ENCODE measurements at places on chromosomes 3 and 15. TPM values are rescaled to one million over a fixed set of nuclear protein-coding genes. Genes with fewer than 3 reads are reported as not detected.

CAV3 gene
- not detected for polyA plus RNA-seq

STRIT1 gene
- not detected for polyA plus RNA-seq

SLC35G2 gene
- polyA plus RNA-seq = not detected

CD96 gene
- polyA plus RNA-seq = 0.03 TPM

NOX5 gene
- not detected for polyA plus RNA-seq

ISL2 gene
- polyA plus RNA-seq = 0.52 TPM

NAALADL2 gene
- not detected for polyA plus RNA-seq

SMCO1 gene
- not detected for polyA plus RNA-seq

RTP4 gene
- 3.3 TPM for polyA plus RNA-seq

IMP3 gene
- 36.7 TPM for polyA plus RNA-seq

UROC1 gene
- not detected for polyA plus RNA-seq

WHAMM gene
- polyA plus RNA-seq = 0.92 TPM

EPHB1 gene
- polyA plus RNA-seq = 0.55 TPM

GREM1 gene
- polyA plus RNA-seq = not detected

CNTN3 gene
- not detected for polyA plus RNA-seq

SLC25A20 gene
- polyA plus RNA-seq = 60.8 TPM

HDDC3 gene
- polyA plus RNA-seq = 19.7 TPM

LSAMP gene
- not detected for polyA plus RNA-seq

SLC30A4 gene
- polyA plus RNA-seq = 0.05 TPM

CPEB1 gene
- not detected for polyA plus RNA-seq

RTP1 gene
- not detected for polyA plus RNA-seq

KAT2B gene
- polyA plus RNA-seq = 3.5 TPM

ARL8B gene
- polyA plus RNA-seq = 101 TPM
